ENCODE measurements at places on chromosomes 7 and 10.

DNA sequence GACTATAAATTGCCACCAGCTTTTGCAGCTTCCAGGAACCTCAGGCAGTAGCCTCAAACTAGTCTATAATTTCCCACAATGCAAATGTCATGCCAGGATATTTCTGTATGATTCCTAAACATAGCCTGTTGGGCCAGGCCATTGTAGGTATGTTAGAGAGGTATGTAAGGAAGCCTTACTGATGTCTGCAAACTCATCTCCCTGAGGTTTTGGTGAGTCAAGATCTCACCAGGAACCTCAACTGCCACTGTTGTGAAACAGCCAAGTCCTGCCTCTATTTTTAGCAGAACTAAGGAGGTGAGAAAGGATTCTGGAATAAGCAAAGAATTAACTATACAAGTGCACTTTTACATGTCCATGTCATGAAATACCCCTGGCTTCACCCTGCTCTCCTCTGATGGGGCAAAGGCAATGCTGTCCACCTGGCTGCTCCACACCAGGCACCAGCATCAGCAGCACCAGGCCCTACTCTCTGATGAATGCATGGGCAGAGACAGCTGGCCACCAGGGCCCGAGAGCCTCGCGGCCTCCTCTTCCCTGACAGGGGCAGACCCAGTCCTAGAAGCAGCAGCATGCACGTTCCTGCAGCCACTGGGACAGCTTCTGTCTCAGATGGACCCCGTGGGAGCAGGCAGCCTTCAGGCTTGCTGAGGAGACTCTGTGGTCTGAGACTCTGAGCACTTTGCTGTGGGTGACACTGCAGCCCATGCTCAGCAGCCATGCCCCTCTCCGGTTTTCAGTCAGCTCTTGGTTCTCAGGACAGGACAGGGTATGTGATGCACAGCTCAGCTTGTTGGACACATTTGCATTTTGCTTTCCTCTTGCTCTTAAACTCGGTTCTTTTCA is 147.3 kb downstream of the ZMYND11 start:
- DNase-seq, result no peak

DNA sequence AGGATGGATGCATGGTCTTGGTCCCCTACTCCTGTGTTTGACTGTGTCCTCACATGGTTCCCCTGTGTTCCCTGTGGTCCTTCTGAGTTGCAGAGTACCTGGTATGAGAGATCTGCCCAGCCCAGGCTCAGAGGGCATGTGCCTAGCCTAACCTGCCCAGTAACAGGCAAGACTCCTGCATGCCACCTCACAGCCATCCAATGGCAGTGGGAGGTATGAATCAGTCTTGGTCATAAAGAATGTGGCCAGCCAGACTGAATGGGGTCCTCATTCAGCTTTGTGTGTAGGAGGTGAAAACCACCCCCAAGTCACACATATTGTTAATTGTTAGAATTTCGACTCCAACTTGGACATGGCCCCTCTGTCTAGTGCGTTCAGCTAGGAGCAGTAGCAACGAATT is 17.2 kb upstream of the GPR158 start:
- no peak for DNase-seq

GRCh38 chr7:101466871-101467270 is 104.2 kb downstream of the COL26A1 start:
- no peak for DNase-seq

GRCh38 chr7:149854611-149855360 is 16.6 kb downstream of the ZNF862 start:
- DNase-seq, result peak; percentile 80

DNA sequence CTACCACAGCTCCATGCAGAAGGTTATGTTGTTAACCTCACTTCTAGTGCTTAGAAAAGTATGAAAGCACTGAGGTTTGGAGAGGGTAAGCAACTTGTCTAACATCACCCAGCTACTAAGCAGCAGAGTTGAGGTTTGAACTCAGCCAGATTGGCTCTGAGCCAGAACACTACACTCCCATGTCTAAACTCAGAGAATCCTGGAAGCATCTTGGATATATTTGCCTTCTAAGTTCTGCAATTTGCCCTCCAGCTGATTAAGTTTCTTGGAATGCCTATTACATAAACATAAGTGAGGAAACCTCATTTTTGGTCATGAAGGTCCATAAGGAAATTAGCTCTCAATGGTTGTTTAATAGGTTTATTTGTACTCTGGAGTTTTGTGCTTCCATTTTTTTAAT is 78.1 kb upstream of the PHYHIPL start:
- no peak for DNase-seq

DNA sequence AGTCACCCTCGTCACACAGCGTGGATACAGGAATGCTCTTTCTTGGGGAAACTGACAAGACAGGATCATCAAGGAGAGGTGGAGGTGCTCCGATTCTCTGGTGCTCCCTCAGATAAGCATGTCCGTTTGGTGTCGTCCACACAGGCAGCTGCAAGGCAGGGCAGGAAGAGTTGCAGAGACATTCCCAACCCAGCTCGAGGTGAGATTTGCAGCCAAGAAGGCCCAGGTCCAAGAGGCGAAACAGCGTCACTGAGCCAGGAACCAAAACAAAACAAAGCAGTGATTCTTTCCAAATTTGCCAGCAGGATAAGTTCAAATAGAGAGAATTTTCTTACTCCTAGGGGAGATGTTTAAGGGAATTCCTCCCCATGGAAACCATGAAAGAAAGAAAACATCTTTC is 386.5 kb upstream of the PFKP start:
- no peak for DNase-seq

DNA sequence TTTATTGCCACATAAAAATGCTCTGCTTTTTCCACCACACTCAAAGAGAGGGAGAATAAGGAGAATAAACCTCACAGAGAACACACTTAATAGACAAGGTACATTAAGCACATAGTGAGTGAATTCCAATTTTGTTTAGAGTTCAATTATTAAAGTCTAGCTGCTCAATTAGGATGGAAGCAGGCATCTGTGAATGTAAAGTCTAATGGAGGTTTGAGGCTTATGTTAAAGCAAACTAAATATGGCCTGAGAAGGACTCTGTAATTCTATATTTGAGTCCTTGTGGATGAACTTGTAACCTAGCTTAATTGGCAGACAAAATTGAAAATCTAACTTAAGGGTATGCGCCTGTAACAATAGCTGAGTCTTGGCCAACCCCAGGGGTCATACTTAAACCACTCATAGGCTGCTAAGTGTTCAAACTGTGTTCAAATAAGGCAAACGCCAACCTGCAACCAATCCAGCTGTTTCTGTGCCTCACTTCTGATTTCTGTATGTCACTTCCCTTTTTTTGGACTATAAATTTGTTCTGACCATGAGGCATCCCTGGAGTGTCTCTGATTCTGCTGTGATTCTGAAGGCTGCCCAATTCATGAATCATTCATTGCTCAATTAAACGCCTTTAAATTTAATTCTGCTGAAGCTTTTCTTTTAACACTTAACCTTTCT is 31.3 kb upstream of the NME8 start:
- DNase-seq, result no peak

GRCh38 chr10:73762915-73763314 is 18.7 kb downstream of the SEC24C start:
- DNase-seq, result no peak

- DNase-seq, result peak; percentile 90
Measured at GRCh38 chr7:27143023-27143949, at the start of gene HOXA5. HOXA5 (minus strand) TSS chr7:27143681; CDS start chr7:27143607, 74 bp downstream.

All from neural progenitor cell (in vitro differentiated cells).